NCI-H69 (cell line): ENCODE measurements at places on chromosomes 4 and X.

DNA sequence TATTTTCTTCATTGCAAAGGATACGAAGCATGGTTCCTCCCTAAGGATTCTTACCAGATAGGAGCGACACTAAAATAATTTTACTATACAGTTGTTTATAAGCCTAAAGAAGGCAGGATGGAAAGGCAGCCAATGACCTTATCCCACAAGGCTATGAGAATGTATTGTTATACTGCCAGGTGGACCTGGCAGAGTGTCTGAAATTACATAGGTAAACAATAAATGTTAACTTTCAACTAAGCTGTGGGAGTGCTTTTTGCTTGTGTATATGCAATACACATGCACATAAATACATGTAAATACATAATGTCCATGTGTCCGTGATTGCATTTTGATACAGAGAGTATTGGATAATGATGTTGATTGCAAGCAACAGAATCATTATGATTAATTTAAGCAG is 850.6 kb downstream of the CENPC start:
- peak; percentile 46 for DNase-seq

GRCh38 chrX:9911487-9911886 is 55.7 kb upstream of the CLDN34 start:
- DNase-seq, result no peak

DNA sequence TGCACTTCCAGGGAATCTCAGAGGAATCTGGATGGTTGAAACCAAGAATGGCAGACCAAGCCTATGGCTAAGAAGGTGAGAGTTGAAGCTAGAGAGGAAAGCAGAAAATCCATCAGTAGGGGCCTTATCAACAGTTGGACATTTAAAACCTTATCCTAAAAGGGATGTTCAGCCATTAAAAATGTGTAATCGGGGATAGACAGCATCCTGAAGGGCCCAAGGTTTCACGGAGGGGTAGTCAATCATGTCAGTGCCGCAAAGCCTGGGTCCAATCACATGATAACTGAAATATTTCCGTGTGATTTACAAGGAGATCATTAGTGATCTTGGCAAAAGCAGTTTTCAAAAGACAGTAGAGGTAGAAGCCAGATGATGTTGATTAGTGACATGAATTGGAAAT is 61.9 kb upstream of the ELOVL6 start:
- no peak for DNase-seq

- no peak for DNase-seq
These were observed 234.2 kb upstream of the MID1 start for GRCh38 chrX:10854594-10854993.

DNA sequence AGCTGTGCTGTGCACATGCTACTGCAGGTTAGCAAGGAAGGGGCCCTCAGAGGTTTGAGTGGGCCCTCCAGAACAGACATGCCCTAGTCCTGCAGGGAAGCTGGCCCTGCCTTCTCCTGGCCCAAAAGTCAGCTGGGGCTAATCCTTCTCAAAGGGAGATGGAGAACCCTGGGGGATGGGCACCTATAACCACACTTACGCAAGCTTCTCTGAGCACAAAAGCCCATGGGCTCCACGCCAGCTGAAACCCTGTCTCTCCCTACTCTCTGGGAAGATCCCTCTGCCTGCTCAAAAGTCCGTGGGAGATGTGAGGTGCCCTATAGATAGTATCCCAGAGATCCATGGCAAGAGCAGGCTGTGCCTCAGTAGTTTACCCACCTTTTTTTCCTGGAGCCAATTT is 58.9 kb upstream of the DKK2 start:
- no peak for DNase-seq

GRCh38 chr4:11704186-11704830 is 275.6 kb upstream of the HS3ST1 start:
- no peak for DNase-seq

- no peak for DNase-seq
These were observed 24.0 kb downstream of the RBMX start for GRCh38 chrX:136856551-136856950.

DNA sequence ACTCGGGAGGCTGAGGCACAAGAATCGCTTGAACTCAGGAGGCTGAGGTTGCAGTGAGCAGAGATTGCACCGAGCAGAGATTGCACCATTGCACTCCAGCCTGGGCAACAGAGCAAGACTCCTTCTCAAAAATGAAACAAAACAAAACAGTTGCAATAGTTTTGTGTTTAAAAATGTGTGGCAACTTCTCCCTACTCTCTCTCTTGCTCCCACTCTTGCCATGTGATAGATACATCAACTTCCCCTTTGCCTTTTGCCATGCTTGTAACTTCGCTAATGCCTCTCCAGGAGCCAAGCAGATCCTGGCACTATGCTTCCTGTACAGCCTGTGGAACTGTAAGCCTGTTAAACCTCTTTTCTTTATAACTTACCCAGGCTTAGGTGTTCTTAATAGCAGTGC is 52.5 kb upstream of the INTU start:
- DNase-seq, result no peak

DNA sequence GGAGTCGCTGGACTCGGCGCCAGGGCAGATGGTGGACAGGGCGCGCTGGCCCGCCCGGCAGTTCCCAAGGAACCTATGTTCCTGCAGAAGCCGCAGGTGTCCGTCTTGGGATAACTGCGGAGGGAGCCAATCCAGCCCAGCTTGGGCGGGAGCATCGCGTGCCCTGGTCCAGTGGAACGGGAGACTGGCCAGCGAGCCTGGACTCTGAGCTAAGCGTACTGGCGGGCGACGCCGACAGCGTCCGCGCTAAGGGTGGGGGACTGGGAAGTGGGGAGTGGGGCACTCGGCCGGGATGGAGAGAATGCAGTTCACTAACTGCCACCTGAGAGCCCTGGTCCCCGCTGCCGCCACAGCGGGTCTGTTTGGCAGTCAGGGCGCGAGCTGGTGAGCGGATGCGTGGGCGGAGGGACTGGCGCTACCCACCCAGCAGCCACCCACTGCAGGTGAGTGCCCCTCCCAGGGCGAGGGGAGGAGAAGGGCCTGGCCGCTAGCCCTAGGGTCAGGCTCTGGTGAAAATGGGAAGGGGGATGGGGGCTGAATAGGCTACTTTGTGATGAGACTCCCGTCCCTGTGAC is 1.3 kb upstream of the MAMLD1 start:
- no peak for DNase-seq
